ENCODE measurements at places on chromosomes 3 and 15.

- no peak for DNase-seq
Observed at GRCh38 chr15:87829332-87830050, 427.0 kb downstream of the NTRK3 start.

- no peak for DNase-seq
Observed at GRCh38 chr15:80985981-80986380, 3.6 kb downstream of the MESD start.

DNA sequence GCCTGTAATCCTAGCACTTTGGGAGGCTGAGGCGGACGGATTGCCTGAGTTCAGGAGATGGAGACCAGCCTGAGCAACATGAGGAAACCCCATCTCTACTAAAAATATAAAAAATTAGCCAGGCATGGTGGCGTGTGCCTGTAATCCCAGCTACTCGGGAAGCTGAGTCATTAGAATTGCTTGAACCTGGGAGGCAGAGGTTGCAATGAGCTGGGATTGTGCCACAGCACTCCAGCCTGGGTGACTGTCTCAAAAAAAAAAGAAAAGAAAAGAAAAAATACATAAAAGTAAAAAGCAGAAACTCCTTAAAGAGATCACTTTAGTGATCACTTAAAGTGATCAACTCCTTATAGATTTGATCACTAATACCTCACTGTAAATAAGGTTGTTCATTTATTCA lies 78.0 kb downstream of the GMPS start:
- DNase-seq: no peak

DNA sequence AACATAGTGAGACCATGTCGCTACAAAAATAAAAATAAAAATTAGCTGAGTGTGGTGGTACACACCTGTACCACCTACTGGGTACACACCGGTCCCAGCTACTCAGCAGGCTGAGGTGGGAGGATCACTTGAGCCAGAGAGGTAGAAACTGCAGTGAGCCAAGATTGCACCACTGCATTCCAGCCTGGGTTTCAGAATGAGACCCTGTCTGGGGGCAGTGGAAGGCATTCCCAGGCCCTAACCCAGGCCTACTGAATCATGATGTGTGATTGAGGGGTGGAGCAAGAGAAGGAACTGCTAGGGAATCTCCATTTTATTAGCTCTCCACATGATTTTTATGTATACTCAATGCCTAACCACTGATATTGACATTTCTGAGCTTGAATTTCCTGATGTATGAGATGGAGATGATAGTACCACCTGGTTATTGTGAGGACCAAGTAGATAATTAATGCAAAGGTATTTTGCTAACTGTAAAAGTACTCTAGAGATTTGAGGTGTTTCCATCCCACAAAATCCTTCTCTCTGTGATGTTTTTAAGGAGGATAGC lies 169.5 kb upstream of the UMPS start:
- no peak for DNase-seq

GRCh38 chr3:119834754-119835370 lies 53.0 kb downstream of the NR1I2 start:
- no peak for DNase-seq

All from thymus (tissue), 14 donors.